ENCODE measurements at places on chromosomes 12 and 14.

- no peak for DNase-seq
These were observed 16.2 kb downstream of the SLC7A8 start for GRCh38 chr14:23167116-23167847.

- DNase-seq = no peak
These were observed 144.3 kb downstream of the BCL11B start for GRCh38 chr14:99127651-99128167.

- no peak for DNase-seq
These were observed 6.1 kb upstream of the FAIM2 start for GRCh38 chr12:49909826-49910225.

- no peak for DNase-seq
These were observed 98.7 kb downstream of the DDHD1 start for GRCh38 chr14:53054457-53054856.

GRCh38 chr14:63908667-63909264 is 56.0 kb downstream of the SYNE2 start:
- DNase-seq = no peak

DNA sequence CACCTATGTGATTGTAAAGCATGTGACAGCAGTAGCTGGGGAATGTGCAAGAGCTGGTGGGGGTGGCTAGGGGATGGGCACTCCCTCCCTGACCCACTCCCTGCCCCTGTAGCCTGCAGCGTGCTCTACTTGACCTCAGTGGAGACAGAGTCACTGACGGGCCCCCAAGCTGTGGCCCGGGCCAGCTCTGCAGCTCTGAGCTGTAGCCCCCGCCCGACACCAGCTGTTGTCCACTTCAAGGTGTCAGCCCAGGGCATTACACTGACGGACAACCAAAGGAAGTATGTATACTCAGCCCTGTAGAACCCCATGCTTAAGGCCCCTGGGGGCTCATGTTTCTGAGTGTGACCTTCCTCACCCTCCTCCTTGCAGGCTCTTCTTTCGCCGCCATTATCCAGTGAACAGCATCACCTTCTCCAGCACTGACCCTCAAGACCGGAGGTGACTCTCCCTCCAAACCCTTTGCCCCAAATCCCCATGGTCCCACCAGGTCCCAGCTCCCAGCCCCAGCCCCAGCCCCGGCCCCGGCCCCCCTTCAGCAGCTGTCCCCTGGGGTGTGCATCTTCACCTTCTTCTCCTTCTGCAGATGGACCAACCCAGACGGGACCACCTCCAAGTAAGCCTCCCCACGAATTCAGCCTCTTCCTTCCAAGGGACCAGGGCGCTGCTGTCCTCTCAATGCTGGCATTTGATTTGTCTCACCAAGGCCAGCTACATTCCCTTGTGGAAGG is 13.3 kb downstream of the TNS2 start:
- DNase-seq = no peak

- DNase-seq = no peak
These were observed 3.3 kb downstream of the CINP start for GRCh38 chr14:102359341-102359740.

DNA sequence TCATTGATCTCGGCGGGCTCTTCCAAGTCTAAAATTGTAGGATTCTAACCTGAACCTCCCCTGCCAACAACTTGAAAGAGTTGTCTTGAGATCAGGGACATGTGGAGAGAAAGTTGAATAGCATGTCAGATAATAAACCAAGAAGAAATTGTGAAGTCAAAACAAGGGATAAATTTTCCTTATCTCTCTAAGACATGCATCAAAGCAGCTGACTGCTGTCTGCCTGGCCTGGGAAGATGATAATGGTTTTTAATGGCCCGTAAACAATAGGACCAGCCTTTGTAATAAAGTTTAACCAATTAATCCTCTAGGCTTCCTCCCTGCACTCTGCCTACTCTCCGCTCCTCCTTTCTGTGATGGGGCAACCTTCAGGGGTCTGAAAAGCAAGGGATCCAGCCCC is 67.9 kb downstream of the DPF3 start:
- no peak for DNase-seq

- no peak for DNase-seq
These were observed 37.4 kb downstream of the EPS8 start for GRCh38 chr12:15751741-15752140.

- DNase-seq = no peak
These were observed 3.2 kb upstream of the C14orf180 start for GRCh38 chr14:104576232-104576969.

DNA sequence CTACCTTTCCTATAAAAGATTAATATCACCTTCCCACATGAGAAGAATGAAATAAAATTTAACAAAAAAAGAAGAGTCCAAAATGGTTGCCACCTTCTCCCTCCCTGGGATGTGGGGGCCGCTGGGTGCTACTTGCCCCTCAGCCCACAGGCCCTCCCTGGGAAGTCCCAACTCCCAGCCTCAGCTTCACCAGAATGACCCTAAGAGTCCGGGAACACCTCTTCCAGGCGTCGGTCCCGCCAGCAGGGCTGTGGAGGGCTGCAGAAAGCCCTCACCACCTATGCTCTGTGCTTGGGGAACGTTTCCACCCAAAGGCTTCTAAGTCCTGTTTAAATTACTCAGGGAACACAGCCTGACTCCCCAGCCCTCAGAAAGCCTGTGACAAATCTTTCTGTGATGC is 71.9 kb downstream of the MOK start:
- no peak for DNase-seq

- DNase-seq = no peak
These were observed 343.7 kb upstream of the FKBP4 start for GRCh38 chr12:2451025-2451424.

DNA sequence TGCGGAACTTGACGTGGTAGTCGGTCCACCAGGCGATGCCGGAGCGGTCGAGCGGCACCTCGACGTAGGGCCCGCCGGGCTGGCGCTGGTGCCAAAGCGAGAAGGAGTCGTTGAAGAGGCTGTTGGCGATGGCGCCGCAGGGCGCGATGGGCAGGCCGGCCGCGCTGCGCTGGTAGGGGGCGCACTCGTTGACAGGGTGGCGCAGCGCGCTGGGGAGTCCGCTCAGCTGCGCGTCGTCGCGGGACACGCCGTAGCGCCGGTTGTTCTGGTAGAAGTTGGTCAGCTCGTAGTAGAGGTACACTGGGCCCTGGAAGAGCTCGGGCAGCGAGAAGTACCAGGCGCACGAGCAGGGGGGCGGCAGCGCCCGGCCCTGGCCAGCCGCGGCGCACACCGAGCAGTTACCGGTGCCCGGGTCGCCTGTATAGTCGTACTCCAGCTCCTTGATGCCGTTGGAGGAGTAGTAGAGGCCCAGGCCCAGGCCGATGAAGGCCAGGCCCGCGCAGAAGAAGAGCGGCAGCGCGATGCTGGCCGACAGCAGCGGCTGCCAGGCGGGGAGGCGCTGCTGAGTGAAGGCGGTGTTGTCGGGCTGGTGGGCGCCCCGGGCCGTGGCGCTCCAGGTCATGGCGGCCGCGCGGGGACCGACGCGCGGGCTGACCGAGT is 482 bp downstream of the TMEM30B start:
- DNase-seq = peak; percentile 69

DNA sequence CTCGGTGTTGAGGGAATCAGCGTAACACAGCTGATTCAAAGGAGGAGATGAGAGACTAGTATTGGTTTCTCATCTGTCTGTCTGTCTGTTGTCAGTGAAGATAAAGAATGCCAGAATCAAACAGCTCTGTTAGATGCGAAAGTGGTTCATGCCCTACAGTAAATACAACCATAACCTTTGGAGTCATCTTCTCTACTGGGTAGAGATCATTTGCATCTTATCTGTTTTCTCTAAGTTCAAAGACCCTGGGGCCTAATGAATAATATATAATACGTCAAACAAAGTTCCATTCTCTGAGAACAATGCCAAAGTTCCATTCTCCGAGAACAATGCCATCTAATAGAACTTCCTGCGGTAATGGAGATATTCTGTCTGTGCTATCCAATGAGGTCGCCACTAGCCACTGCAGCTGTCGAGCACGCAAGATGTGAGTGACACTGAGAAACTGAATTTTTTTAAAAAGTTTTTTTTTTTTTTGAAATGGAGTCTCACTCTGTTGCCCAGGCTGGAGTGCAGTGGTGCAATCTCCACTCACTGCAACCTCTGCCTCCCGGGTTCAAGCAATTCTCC is 6.6 kb downstream of the IL31 start:
- DNase-seq = no peak

GRCh38 chr14:36057452-36058116 is 118.9 kb downstream of the PTCSC3 start:
- DNase-seq = no peak

DNA sequence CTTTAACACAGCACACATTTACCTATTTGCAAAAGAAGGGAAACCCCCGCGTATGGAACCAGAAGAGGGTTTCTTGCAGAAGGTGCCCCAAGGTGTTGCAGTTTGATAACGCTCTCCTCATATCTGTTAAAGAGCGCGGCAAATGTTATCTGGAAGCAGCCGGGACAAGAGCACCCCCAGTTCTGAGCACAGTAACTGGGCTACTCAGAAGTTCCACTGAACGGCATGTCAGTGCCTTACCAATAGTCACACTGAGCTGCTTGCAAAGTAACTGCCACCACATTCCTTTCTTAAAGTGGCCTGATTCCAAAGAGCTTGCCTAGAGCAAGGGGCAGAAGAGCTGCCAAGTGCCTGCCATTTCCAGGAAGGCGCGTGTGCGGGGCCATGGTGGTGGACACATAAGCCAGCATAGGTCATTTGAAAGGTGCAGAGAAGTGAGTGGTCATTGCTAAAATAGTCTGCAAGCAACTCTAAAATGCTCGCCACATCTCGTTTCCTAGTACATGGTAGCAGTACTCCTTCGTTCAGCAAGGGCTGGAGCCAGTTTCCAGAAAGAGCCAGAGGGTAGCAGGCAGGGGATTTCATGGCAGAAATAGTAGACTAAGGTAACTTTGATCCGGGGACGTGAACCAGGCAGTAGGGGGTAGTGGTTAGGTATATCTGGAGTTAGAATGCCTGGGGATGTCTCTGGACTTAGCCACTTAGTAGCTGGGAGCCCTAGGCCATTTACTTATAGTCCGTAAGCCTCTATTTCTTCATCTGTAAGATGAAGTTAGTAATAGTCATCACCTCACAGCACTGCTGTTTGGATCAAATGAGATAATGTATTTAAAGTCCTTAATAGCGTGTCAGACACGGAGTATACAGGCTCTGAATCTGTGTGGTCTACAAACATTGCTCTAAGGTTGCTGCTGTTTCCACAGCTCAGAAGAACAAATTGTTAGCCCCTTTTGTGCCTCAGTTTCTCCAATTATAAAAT is 37.6 kb downstream of the SPTB start:
- no peak for DNase-seq

GRCh38 chr14:90758959-90759358 is 57.3 kb downstream of the TTC7B start:
- DNase-seq = no peak

DNA sequence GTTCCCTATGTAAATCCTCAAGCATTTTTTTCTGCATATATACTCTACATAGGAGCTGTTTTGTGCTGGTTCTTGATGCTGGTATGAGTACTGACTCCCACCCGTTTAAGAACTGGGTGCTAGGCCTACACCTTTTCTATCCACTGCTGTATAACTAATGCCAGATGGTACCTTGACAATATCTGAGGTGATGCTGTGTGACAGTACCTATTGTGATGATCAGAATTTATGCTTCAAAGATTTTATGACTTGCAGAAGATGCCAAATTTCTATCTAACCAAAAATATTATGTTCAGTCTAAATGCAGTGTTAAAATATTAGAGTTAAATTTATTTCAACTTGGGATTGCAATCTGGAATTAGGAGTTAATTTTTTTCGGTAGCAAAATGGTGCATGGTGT is 272.3 kb upstream of the NOVA1 start:
- no peak for DNase-seq

GRCh38 chr12:49501895-49502294 is 36.9 kb upstream of the KCNH3 start:
- DNase-seq = no peak

Data from stimulated activated CD4-positive, alpha-beta T cell treated with anti-CD3 and anti-CD28 coated beads, Interleukin-1b, Interleukin-23, amount 100 ng/mL, for 1 hour (primary cell).